ENCODE measurements at places on chromosomes 1 and 21.

GRCh38 chr21:34280389-34280795, 83.4 kb upstream of the KCNE2 start:
- no peak for DNase-seq

- no peak for DNase-seq
These were observed at the start of gene OR10Z1 for GRCh38 chr1:158604968-158605367. Gene OR10Z1 (plus strand): TSS chr1:158605268. CDS start chr1:158606439, 1,171 bp downstream.

DNA sequence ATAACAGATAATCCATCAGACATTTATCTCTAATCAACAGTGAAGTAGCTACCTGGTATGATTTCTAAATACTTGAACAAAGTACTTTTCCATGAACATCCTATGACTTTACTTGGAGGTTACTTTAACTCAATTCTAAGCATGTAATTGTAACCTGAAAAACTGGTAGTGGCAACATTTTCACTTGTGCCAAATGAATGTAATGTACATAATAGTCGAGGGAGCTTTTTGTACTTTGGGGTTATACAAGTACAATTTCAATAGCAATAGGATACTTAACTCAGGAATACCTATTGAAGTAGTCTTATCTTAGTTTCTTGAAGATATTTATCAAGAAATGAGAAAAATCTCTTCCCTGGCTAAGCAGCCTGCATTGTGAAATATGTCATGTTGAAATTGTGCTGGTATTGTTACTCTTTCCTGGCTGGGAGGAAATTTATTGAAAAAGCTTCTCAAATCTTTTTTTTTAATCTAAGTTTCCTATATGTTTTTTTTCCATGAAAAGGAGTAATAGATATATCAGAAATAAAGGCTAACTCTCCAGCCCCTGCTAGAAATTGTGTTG, 33.7 kb upstream of the CACYBP start:
- DNase-seq = no peak

DNA sequence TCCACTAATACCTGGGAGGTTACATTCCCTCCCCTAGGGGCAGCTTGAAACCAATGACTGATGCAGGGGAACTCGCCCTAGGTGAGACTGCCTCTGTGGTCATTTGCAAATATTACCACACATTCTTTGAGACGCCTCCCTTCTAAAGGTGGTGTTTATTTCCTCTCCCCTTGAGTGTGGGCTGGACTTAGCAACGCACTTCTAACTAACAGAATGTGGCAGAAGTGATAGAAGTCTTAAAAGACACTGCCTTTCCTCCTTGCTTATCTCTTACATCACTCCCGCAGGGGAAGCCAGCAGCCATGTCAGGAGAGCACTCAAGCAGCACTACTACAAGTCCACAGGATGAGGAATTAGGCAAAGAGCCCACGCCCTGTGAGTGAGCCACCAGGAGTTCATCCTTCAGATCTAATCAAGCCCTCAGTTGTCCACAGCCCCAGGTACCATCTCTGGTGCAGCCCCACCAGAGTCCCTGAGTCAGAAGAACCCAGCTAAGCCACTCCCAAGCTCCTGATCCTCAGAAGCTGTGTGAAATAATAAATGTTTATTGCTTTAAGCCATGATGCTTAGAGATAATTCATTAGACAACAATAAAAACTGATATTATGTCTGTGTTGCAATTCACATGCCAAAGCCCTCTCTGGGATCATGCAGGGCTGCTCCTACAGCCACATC, 14.8 kb upstream of the MATN1 start:
- no peak for DNase-seq

DNA sequence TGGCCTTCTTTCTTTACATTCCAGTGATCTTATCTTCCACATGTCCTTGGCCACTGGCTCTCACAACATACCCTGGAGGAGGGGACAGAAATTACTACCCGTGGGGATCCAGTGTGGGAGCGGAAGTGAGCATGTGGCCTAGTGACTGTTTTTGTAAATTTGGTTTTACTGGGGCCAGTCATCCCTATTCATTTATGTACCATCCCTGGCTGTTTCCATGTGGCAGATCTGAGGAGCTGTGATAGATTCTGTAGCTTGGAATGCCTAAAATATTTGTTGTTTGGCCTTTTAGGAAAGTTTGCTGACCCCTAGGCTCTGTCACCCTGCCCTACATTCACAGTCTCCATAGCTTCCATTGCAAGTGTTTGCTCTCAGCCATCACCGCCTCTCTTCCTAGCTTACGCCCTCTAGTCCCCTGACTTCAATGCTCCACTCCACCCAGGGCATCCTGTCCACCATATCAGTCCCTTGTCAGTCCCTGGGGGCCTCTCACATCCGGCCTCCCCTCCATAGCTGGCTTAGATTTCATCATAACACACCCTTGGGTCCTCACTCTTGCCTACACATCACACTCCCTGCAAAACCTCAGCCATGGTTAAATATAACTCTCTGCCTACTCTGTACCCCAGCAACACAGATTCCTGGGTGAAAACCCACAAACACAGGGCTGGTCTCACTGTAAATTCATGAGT, 25.8 kb downstream of the DHCR24 start:
- DNase-seq = peak; percentile 9

DNA sequence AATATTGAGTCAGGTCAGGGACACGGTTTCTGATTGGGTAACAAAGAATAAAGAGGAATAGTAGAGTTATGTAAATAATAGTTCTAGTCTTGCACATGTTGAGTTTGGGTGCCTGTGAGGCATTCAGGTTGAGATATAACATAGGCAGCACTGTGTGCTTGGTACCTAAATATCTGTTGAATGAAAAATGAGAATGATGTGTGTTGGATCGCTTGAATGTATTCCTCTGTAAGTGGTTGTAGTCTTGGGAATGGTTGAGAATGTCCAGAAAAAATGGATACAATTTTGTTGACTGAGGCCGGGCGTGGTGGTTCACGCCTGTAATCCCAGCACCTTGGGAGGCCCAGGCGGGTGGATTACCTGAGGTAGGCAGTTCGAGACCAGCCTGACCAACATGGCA, 116.3 kb upstream of the HNRNPU start:
- DNase-seq = no peak

GRCh38 chr1:207156095-207156494, 52.1 kb downstream of the C4BPA start:
- DNase-seq = no peak

DNA sequence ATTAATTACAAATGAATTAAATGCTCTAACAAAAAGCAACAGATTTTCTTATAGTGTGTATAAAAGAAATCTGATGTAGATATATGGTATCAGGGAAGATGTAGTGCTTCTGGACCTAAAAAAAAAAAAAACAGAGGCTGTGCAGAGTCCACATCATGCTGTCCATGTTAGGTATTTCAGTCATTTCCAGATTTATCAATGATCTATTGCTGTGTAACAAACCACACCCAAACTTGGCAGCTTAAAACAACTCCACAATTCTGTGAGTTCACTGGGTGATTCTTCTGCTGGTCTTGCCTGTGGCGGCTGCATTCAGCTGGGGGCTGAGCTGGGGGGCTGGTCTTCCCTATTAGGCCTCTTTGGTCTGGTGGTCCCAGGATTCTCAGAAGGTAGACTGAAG, 52.3 kb upstream of the C1orf146 start:
- no peak for DNase-seq

DNA sequence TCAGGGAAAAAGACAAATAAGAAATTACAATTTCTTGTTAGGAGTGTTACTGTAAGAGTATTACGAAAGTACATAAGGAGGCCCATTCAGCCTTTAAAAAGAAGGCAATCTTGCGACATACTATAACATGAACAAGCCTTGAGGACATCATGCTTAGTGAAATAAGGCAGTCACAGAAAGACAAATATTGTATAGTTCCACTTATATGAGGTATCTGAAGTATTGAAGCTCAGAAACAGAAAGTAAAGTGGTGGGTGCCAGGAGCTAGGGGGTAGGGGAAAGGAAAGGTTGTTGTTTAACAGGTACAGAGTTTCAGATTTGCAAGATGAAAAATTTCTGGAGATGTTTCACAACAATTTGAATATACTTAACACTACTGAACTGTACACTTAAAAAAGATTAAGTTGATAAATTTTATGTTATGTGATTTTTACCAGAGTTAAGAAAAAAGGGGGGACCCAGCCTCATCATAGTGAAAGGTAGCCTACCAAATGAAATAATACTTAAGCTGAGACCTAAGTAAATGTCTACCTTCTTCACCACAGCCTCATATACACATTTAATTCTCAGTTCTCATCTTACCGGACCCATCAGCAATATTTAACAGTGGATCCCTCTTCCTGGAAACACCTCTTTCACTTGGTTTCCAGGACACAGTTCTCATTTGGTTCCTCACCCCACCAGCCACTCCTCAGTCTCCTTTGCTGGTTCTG, 19.5 kb downstream of the USP24 start:
- DNase-seq = no peak

GRCh38 chr1:90048043-90048442, 53.1 kb downstream of the ZNF326 start:
- no peak for DNase-seq

DNA sequence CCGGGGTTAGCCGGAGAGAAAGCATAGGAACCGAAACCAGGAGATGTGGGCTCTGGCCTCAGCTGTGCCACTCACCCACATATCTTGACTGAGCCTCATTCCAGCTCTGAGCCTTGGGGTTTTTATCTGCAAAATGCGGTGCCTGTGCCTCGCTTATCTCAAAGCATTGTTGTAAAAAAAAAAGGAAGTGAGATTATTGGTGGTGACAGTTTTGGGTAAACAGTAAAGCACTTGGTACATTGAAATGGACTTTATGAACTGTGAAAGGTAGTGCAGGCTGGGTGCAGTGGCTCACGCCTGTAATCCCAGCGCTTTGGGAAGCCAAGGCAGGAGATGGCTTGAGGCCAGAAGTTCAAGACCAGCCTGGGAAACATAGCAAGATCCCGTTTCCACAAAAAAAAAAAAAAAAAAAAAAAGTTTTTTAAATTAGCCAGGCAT, 3.8 kb downstream of the PTAFR start:
- peak; percentile 44 for DNase-seq

DNA sequence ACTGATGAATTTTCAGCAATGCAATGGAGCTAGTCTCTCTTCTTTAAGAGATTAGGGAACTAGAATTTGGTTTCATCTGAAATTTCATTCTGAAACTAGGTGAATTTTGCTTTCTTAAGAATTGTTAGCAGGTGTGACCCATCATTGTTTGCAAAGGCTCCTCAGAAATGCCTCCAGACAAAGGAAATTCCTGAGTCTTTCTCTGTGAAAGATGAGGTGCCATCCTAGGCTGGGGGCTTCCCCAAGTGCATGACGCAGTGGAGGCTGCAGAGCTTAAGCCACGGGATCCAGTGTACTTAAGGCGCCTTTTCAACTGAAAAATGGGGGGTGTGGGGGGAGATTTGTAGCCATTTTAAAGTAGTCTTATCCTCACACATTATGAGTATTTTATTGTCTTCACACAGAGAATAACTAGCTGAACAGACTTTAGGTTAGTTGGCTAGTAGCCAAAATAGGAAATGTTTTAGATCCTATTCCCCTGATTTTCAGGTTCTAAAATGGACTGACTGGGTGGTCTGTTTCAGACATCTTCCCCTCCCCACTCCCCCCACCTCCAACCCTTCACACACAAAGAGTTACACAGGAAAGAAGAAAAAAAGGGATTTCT, 202.0 kb downstream of the NFIA start:
- no peak for DNase-seq

GRCh38 chr1:36775716-36776115, 258.6 kb downstream of the GRIK3 start:
- no peak for DNase-seq

DNA sequence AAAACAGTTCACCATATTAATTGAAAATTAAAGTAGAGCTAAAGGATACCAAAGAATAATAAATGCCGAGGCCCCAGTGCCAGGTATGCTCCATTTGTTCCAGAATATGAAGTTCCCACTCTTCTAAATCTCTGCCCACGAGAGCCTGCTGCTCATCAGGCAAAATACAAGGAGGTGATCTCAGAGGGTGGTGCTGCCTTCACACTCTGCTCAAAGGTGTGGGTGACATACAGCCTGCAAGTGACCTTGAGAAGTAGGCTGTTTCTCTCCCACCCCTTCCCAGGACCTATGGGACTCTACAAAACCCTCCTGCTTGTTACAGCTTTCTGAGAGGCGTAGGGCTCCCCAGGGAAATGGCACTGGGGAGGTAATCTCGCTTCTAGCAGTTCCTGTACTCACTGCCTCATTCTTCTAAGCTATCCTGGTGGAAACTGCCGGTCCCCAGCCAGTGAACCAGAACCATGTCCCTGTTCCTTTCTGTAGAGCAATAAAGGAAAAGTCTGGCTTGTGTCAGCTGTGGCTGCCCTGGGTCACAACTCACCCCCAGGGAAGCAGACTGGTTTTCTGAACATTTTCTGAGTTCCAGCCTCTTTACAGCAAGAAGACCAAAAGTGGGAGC, 26.9 kb upstream of the DPT start:
- DNase-seq = no peak

- no peak for DNase-seq
These were observed 75.3 kb downstream of the KCNK1 start for GRCh38 chr1:233689017-233689747.

DNA sequence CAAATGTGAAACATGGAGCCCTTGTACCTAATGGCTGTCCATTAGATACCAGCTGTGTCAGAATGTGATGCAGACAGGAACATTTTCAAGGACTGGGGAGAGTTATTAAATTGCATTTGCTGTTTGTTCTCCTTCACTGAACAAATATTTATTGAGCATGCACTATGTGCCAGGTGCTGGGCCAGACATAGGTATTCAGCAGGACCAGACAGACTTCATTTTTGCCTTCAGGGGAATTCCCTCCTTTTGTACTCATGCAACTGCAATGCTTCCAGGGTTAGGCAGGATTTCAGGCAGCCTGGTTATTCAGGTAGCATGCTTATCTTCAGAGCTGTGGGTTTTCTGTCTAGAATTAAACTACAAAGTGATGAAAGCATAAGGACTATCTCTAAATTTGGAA, 64.2 kb upstream of the SMYD2 start:
- DNase-seq = no peak

DNA sequence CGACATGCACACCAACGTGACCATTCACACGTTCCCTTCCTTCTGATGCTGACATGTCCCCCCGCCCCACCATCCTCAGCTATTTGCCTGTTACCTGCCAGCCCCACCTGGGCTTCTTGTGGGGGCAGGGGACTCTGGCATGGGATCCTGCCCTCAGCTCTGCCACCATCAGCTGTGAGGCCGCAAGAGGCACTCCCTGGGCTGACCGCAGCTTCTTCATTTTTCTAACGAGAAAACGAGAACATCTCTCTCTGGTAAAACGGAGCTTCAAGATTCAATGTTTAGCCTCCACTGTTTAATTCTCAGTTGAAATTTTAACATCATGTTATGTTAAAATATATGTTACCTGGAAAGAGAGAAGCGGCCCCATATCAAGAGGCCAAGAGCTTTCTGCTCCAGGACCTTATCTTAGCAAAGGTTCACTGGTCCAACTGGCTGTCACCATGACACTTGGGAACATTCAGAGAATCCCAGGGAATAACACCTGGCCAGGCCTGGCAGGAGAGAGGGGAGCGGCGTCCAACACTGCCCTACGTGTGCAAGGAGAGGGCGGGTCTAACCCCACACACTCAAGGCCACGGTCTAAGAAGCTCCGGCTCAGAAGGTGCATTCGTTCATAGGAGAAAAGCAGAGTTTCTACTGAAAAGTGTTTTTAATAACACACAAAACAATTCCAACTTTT, 51.3 kb downstream of the HLCS start:
- DNase-seq = no peak

- no peak for DNase-seq
These were observed 50.6 kb downstream of the ROR1 start for GRCh38 chr1:63824451-63824850.

Measured in CD4-positive, alpha-beta T cell treated with Interleukin-17A for 1 hour (primary cell).